NCI-H510A treated with DMSO at 0.1 percent for 48 hours (cell line): ENCODE measurements at places on chromosomes 4 and X.

- no peak for DNase-seq
Measured at GRCh38 chr4:5589495-5589894, 118.9 kb downstream of the EVC2 start.

DNA sequence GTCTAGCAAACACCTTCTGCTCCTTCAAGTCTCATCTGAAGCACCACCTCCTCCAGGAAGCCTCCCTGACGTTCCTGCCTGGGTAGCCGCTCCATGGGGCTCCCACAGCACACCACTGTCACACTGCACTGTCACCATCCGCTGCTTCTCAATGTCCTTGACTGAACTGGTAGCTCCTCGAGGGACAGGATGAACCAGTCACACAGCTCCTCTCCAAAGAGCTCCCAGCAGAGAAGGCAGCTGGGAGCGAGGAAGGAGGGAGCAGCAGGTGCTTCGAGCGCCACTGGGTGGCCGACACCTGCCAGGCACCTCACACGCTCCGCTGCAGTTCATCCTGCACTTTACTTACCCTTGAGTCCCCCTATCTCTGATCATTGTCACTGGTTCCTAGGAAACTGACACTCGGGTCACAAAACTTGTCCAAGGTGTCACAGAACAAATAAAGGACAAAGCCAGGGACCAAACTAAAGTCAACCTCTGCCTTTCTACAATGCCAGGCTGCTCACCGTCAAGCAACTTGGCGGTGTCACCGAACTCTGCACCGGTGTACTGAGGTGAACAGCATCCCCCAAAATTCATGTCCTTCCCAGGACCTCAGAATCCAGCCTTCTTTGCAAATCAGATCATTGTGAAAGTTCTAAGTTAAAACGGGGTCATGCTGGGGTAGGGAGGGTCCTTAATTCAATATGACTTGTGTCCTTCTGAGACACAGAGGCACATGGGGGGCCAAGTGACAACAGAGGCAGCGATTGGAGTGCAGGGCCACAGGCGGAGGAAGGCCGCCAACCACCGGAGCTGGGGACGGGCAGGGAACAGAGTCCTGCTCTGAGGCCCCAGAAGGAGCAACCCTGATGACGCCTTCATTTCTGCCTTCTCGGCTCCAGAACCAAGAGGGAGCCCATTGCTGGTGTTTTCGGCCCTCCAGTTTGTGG, 5.5 kb upstream of the S100P start:
- peak; percentile 64 for DNase-seq

GRCh38 chr4:165631208-165631894, 241.7 kb upstream of the TLL1 start:
- DNase-seq = no peak

- DNase-seq = no peak
Measured at GRCh38 chrX:19225909-19226308, 103.6 kb upstream of the ADGRG2 start.

DNA sequence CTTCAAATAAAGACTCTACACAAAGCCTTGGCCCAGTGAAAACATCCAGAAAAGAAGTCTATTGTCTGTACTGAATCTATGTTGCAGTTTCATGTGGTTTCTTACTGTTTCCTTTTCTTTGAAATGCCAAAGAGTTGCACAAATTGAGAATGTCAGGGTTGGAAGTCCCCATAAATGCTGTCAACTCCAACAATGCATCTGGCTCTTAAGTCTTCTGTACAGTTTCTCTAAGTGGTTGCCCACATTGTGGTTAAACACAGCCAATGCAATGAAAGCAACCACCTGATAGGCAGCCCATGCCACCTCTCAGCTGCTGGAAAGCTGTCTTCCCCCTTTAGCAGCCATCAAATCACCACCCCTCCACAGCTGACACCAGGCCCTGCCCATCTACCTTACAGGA, 67.2 kb upstream of the C1GALT1C1 start:
- DNase-seq = no peak

- no peak for DNase-seq
Measured at GRCh38 chr4:99438405-99438780, 3.3 kb upstream of the ADH7 start.

GRCh38 chr4:66972087-66972486, 573.2 kb downstream of the CENPC start:
- DNase-seq = no peak

DNA sequence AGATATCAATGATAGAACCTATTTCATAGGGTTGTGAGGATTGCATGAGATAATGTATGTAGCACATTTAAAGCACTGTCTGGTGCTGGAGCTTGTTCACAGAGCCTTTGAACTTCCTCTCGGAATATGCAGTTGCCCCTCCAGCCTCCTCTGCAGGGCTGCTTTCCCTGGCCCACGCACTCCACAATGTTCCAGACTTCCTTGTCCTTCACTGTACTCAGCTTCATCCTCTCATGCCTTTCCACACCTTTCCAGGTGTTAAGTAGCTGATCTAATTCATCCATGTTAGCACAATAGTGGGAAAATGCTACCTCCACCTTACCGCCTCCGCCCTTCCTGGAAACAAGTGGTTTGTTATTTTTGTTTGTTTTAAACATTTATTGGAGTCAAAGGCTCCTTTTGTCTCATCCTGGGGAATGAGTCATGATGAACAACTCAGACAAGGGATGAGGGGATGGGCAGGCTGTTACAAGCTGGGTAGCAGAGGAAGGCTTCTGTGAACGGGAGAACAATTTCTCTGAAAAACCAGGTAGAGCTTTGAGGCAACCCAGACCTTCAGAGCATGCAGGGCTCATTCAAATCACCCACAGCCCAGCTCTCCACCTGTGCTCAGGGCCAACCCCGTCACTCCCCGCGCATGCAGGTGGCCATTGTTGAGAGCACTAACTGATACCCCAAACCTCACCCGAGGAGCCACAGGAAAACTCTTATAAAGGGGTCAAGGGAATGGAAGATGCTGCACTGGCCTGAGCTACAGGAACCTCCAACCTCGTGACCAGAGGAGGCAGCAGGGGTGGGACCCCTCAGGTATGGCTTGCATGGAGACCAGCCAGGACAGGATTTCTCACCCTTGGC, 84.9 kb upstream of the TBL1X start:
- DNase-seq = peak; percentile 9

DNA sequence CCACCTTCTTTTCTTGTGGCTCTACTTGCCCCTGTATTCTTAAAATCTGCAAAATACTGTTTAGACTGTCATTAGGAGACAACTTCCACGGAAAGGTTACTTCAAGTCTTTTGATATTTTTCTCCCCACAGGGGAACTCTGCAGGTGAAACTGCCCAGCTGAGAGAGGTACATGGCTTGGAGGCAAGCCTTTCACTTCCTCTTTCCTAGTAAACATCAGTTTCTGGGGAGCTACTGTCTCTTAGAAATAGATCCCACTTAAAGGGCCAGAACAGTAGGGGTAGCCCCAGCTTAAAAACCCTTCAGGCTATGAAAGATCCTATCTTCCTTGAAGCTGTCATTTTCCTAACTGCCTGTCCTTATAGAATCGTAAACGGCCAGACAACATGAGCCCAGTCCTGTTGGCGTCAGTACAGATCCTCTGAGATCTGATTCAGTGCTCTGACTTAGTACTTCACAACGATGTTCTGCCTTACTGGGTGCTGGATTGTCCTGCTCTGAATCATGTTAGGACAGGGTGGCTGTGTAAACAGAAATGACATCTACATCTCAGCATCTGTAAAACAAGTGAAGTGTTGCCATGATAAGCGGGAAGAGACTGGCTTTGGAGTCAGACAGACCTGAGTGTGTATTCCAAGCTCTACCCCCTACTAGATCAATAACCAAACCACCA, 102.1 kb downstream of the ITIH6 start:
- no peak for DNase-seq

- DNase-seq = no peak
Measured at GRCh38 chr4:48194971-48195370, 60.9 kb upstream of the TXK start.

DNA sequence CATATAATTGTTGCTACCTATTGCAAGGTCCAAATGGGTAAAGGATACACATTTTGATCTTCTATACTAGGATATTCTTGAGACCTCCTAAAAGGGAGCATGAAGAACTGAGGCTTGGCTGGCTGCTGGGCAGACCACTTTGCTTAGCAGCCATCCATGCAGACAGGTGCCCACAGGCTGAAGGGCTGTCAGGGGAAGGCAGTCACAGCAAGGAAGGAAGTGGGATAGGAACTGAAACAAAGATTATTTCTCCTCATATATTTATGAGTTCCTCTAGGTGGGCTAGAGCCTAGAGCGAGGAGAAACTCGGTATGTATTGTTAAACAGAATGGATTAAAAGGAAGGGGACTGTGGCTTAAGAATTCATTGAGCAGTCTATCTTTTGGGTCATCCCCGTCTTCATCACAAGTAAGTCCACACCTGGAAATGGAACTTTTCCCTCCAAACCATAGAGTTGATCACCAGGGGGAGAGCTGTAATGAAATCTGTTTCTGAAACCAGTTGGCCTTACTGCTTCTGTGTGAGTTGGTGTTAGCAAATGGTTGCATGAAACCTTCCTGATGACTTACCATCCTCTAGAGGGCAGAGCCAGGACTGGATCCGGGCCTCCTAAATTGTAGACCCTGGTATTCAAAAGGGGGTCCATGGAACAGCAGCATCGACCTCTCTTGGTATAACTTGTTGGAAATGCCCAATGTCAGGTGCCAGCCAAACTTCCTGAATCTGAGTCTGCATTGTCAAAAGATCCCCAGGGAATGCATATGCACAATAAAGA, 42.3 kb downstream of the AFF2 start:
- DNase-seq = no peak

DNA sequence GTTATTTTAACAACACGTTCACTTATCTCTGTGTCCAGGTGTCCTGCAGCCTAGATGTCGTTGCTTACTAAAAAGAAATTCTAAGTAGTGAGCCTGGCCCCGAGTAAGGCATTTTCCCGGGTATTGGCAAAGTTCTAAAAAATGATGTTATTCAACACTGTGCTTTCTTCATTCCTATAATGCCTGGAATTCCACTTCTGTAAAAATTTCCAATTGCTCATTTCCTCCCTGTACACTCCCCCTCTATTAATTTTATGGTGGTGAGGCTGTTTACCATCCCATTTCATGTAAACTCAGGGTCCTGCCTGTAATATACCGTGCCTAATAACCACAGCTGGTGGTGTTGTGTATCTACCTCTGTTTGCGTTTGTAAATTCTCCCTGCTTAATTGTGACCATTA, 14.2 kb downstream of the BST1 start:
- no peak for DNase-seq

GRCh38 chr4:183342541-183343533, 20.6 kb upstream of the CLDN24 start:
- no peak for DNase-seq

- DNase-seq = no peak
Measured at GRCh38 chr4:30948653-30949052, 228.5 kb downstream of the PCDH7 start.

- no peak for DNase-seq
Measured at GRCh38 chr4:15349531-15349935, 78.3 kb upstream of the C1QTNF7 start.

DNA sequence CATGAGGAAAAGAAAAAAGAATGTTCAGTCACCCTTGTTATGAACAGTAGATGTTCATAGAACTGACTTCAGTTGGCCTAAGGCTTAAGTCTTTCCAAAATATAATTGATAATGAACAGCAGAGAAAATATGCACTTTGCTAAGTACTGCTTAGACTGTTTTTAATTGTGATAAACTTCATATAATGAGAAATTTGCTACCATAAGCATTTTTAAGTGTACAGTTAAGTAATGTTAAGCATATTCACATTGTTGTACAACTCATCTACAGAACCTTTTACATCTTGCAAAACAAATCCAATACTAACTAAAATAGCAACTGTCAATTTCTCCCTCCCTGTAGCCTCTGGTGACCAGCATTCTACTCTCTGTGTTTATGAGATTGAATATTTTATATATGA, 792.2 kb upstream of the LCORL start:
- no peak for DNase-seq
